ENCODE measurements at places on chromosomes 3 and 15.

DNA sequence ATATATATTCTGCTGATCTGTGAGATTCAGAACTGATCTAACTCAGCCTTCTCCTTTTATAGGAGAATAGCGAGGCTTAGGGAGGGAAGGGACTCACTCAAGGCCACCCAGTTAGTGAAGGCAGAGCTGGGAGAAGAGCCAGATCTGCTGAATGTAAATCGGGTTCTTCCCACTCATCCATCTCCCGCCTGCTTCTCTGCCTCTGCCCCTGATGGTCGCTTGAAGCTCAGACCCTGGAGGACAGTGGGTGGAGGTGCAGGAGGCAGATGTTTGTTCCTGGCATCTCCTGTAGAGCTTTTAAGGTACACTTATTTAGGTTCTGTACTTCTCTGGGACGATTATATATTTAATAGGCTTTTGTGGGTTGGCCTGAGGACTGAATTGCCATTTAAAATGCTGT lies 4.3 kb downstream of the PDIA5 start:
- no peak for DNase-seq

GRCh38 chr3:122923611-122924010 lies 104.0 kb downstream of the SEMA5B start:
- no peak for DNase-seq

DNA sequence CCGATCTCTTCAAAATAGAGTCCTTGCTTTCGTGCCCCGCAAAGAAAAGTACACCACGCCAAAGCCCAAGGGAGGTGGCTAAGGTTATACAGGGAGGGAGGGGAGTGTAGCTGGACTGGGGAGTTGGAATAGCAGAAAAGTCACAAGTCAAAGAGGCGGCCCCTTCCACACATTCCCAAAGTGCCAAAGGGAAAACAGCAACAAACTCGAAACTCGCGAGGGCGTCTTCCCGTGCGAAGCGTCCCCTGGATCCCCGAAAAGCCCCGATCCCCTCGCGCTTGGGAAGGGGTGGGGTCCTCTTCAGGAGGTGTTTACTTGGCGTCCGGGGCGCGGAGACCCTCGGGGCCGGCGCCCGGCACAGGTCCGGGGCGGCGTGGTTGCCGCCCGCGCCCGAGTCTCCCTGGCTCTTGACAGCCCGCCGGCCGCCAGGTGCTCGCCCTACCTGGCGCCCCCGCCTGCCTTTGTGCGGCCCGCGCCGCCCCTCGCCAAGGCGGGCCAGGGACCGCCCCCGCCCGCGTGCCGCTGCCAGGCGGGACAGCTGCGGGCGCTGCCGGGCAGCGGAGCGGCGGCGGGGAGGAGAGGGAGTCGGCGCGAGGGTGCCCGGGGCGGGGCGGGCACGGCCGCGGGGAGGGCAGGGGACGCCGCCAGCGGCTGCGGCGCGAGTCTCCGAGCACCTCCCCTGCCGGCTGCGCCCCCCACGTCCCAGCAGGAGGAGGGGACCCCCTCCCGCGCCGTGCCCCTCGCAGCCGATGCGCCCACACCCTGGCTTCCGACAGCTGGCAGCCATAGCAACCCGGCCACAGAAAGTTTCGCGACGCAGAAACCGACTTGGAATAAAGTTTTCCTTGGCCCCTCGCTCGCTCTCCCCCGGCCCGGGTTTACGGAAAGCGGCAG lies 966 bp downstream of the MYO1E start:
- DNase-seq, result no peak

DNA sequence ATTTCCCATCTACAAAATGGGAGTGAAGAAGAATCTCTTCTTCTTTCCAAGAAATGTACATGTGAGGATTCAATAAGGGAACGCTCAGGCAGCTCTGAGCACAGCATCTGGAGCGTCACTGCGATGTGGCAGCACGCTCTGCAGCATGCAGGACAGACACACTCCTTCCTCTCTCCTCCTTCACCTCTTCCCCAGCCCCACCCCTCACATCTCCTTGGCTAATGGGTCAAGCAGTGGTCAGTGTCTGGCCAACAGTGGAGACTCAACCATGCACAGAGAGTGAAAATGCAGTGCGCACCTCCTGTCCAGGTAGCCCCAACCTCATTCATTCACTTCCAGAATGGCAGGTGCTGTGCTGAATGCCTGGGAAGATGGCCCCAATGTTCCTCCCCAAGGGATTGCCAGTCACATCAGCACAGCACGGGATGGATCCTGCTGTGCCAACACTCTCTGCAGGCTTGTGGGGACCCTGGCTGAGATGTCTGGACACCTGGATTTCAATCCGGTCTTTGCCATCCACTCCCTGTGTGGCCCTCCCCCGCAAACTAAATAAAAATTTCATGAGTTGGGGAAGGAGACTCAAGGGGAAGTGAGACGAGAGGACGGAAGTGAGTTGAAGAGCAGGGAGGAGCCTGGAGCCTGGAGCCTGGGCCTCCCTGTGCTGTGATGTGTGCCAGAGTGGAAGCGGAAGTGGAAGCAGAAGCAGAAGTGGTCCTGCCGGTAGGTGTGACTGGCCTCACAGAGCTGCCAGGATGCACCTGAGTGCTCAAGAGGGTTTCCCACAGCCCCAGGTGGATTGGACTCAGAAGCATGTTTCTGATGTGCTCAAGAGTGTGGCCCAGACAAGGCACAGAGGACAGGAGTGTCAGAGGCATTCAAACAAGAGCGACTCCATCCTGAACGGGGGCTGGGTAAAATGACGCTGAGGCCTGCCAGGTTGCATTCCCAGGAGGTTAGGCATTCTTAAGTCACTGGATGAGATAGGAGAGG lies 163.9 kb downstream of the SMAD6 start:
- no peak for DNase-seq

- DNase-seq, result no peak
These were observed 391.1 kb upstream of the MDFIC2 start for GRCh38 chr3:70703305-70704102.

GRCh38 chr3:16888785-16889607 lies 4.2 kb downstream of the PLCL2 start:
- no peak for DNase-seq

DNA sequence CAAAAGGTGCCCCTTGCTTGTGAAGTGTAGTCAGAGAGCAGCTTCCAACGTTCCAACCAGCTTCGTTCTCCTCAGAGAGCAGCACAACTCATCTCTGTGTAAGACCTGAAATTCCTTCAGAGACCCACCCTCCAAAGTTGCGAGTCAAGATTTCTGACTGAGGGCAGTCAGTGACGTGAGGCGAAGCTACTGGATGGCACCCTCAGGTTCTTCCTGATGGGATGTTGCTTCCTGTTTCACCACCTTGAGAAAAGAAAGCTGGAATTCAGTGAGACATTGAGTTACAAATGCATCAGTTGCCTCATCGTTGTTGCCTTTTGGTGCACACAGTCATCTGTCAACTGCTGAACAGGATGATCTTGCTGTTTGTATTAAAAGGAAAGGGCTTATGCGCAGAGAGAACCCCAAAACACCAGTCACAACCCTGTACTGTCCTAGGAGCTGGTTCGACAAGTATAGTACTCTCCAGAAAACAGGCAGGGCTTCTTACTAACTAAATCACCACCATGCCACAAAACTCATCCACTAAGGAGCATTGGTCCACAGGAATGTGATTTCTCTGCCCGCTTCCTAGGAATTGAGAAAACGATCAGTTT lies at the start of gene CERS3:
Gene CERS3, minus strand, starts transcription at position 118 of the 596 bp plus-strand sequence. CDS start 27,101 bp downstream, outside the sequence.
- no peak for DNase-seq

- DNase-seq, result no peak
These were observed 6.2 kb downstream of the MGA start for GRCh38 chr15:41666353-41666920.

GRCh38 chr15:77832874-77833273 lies 200.2 kb upstream of the LINGO1 start:
- DNase-seq, result no peak

- DNase-seq, result no peak
These were observed 190.8 kb upstream of the HES1 start for GRCh38 chr3:193945143-193945542.

DNA sequence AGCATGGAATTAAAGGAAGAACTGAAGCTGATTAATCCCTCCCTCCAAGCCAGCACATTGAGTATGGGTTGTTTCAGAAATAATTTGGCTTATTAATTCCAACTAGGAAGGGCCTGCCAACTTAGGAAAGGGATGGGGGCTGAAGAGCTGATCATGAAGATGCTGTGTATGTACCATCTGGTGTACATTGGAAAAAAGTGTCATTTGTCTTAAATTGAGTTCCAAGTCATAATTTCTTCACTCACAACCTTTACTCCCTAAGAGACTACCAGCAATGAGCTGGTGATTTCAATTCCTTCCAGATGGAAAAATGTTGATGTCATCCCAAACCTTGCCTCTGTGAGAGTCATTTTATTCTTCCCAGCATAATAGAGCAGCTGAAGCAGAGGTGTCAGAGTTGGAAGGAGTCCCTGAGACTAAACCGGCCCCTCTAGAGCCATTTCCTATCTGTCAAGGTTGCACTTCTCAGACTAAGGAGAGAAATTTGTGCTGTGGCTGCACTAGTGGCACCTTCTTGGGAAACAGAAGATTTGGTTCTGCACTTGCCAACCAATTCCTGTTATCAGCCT lies 79.4 kb downstream of the GTPBP8 start:
- no peak for DNase-seq

GRCh38 chr3:185830018-185830797 lies 5.4 kb upstream of the IGF2BP2 start:
- no peak for DNase-seq

DNA sequence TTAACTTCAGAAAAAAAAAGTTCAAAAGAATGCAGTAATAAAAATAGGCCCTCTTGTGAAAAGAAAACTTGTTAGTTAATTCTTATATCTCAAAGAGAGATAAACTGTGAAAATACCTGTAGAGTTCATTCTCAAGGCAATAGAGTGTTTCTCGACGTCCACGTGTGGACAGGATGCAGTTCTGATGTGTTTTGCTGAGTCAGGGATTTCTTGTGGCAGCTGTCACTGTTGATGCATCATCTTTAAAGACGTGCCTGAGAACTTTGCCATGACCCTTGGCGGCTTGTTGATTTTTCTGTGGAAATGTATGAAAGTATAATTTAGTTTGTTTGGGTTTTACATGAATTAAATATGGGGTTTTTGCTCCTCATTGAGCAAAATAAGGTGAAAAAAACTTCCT lies 702.2 kb downstream of the NLGN1 start:
- DNase-seq, result no peak

DNA sequence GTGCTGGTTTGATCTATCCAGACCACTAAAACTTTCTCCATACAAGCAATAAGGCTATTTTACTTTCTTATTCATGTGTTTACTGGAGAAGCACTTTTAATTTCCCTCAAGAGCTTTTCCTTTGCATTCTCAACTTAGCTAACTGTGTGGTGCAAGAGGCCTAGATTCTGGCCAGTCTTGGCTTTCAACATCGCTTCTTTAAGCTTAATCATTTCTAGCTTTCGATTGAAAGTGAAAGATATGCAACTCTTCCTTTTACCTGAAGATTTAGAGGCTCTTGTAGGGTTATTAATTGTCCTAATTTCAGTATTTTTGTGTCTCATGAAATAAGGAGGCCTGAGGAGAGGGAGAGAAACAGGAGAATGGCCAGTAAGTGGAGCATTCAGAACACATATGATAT lies 234.8 kb upstream of the GADL1 start:
- DNase-seq, result no peak

- DNase-seq, result no peak
These were observed 276.7 kb downstream of the ADAMTSL3 start for GRCh38 chr15:83930392-83931212.

GRCh38 chr15:77622934-77623754 lies 9.6 kb downstream of the LINGO1 start:
- no peak for DNase-seq

DNA sequence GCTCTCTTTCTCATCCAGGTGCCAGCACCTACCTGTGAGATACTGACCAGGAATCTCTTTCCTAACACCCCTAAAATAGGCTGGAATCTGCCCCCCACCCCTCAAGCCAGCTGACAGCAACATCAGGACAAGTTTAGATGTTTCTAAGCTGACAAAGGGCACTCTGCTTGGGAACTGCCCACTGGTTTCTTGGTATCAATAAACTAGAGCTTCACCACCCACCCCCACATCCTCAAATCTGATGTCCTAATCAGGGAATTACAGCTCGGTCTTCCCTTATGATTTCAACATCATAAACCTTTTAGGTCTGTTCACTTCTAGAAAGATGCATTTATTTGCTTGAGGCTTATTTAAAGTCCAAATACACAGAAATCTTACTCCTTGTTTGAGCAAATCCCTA lies 34.7 kb downstream of the CEP19 start:
- DNase-seq, result no peak

DNA sequence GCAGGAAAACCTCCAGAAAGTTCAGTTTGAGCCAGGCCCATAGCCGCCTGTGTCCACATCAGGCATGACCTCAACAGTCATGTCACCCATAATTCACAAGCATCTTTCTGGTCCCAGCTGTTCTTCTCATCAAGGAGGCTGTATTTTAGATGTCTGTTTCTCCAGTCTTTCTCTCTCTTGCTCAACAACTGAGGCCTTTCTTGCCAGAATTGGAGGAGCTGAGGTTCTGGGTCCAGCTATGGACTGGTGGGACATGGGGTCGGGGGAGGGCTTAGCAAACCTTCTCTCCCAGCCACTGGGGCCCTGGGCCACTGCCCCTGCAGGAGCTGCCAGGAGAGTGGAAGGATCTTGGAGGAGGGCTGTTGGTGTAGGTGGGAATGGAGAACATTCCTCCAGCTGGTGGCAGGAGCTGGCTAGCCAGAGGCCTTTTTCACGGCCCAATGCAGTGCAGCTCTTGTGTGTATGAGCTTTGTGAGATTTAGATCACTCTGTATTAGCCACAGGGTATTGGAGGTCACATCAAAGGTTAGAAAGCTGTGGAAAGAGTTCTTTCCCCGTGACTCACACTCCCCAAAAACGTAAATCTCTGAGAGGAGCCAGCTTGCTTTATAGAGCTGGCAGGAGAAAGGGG lies 23.5 kb downstream of the MAGEF1 start:
- no peak for DNase-seq

DNA sequence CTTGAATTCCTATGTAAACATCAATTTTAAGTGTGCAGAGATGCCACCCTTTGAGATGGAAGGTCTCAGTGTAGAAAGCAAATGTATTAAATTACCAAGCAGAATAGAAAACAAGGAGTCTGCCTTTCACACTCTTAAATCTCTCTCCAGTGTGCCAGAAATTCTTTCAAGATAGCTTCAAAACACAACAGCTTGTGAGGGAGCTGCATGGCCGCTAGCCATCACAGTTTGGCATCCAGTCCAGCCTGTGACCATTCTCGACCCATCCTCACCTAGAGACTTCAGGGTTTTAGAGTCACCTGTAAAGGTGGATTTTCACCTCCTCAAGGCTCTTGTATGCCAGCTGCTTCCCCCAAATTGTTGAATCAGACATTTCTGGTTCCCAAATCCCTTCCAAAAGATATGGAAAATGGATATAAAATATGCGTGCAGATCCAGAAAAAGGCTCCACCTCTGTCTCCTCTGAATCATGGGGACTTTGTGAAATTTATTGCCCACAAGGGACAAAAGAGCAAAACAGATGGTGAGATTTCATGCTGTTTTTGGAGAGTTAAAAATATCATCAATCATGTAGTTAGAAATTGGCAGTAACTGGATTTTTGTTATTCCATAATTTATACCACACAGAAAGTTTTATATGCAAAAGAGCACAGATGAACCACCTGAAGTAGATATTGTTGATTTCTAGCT lies 114.2 kb upstream of the THRB start:
- no peak for DNase-seq

DNA sequence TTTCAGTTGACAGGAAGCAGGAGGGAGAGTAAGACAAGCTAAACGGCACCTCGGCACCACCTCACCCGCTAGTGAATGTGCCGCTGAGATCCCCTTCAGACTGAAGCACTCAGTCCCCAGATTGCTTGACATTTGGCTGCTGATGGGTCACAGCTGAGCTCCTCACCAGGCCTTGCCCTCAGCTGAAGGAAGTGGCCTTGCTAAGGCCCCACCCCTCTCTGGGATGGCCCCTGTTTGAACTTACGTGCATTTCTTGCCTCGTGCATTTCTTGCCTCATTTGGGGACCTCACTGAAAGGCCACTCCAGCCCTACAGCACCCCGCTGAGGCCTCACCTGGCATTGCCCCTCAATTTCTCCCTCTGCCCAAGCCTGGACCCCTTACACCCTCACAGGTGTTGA lies 39.8 kb downstream of the EOGT start:
- DNase-seq, result no peak

Measured in stimulated activated CD4-positive, alpha-beta T cell treated with anti-CD3 and anti-CD28 coated beads, Interleukin-15, amount 100 ng/mL, for 1 hour (primary cell).